ENCODE measurements at places on chromosomes 16 and 17. TPM values are rescaled to one million over a fixed set of nuclear protein-coding genes. Genes with fewer than 3 reads are reported as not detected.
A peak's percentile ranks its signal among the peaks of the same experiment; 100 is the strongest.

DNA sequence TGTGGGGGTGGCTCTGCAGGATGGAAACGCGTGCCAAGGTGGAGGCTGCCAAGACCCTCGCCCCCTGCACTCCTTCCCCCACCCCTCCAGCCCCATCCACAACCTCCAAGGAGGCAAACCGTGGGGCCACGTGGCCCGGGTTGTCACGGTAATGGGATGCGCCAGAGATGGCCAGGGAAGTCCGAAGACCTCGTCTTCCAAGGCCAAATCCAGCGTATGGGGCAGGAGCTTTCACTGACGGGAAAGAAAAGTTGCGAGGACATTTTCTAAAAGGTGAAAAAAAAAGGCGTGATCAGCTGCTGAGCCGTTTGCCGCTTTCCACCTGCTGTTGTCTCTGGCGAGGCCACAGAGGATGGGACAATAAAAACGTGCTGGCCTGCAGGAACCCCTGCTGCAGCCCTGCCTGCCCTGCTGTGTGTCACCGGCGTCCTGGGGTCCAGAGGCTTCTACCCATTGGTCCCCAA is 28.3 kb upstream of the GSE1 start:
- DNase-seq: no peak

The MARVELD3 gene
- 480 TPM for total RNA-seq

The SMTNL2 gene
- not detected for total RNA-seq

- no peak for DNase-seq
Observed at GRCh38 chr16:9906218-9906617, 276.0 kb downstream of the GRIN2A start.

- DNase-seq: no peak
Observed at GRCh38 chr17:20145567-20145966, 136.4 kb downstream of the SPECC1 start.

DNA sequence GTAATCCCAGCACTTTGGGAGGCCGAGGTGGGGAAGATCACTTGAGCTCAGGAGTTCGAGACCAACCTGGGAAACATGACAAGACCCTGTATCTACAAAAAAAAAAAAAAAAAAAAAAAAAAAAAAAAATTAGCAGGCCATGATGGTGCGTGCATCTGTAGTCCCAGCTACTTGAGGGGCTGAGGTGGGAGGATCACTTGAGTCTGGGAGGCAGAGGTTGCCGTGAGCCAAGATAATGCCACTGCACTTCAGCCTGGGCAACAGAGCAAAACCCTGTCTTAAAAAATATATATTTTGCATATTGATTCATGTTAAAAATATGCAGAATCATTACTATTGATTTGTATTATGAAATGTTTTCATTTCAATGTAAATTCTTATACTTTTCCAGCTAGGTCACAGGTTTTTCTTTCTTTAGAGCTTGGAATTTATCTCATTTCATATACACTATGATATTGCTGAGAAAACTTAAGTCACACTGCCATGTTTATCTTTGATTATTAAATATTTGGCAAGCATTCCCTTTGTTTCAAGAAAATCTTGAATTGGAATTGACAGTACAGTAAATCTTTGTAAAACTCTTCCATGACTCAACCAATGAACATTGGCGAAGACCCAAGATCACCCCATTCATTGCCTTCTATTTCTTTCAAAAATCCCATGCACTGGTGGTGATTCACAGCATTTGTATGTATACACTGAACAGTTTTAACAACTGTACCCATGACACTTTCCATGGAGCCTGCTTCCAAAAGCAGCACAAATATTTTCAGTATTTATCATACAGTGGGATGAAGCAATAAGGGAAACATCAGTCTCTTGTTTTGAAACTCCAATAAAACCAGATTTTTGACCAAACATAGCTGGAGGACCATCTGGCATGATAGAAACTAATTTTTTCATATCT is 83.5 kb upstream of the TNRC6A start:
- DNase-seq: no peak

DNA sequence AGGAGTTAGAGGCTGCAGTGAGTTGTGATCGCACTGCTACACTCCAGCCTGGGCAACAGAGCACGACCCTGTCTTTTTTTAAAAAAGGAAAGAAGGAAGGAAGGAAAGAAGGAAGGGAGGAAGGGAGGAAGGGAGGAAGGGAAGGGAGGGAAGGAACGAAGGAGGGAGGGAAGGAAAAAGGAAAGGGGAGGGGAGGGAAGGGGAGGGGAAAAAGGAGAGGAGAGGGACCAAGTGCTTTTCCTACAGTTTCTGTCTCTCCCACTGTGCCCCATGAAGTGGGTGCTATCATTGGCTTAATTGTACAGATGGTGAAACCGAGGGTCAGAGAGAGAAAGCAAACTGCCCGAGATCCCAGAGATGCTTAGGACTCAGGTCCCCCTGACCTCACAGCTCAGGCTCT is 57.6 kb downstream of the SOCS1 start:
- no peak for DNase-seq

The POLG2 gene
- total RNA-seq: 1.3 TPM

DNA sequence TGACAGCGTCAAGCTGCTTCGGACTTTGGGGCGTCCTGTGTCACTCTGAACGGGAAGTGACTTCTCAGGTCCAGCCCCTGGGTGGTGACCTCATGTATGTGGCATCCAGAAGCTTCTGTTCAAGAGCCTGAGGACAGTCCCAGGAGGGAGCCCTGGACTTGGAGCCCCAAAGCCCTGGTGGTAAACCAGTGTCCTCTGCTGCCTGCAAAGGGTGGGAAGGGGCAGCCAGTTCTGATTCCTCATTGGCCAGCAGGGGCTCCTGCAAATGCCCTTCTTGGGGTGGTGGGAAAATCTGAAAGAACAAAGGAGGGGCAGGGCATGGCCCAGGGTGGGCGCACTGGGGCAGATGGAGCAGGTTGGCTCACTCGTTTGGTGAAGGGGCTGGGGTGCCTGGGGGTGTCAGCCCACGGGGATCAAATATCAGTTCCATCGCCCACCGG is 1.6 kb downstream of the OSGIN1 start:
- DNase-seq: peak; percentile 56

The PSME3 gene
- total RNA-seq: 74.4 TPM

The CASKIN1 gene
- not detected for total RNA-seq

DNA sequence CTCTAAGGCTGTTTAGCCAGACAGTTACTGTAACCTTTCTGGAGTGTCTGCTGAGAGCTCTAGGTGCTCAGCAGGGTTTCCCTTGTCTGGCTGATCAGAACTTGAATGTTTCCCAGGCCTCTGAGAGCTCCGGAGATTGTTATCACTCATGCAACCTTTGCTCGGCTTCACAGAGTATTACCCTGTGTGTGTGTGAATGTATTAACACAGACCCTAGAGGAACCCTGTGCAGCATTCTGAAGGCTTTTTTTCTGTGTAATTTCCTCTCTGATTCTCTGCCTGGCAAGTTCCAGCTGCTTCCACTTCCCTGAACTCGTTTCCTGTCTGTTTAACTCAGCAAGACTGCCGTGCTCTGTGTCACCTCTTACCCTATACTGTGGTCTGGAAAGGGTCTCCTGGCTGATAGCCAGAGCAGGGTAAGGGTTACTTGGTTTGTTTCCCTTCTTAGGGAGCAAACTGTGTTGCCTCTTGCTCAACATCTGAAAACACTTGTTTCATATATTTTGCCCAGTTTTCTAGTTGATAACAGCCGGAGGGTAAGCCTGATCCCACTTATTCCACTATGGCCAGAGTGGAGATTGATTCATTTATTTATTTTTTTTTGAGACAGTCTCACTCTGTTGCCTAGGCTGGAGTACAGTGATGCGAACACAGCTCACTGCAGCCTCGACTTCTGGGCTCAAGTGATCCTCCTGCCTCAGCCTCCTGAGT is 21.7 kb downstream of the PRMT7 start:
- no peak for DNase-seq

The CLEC18A gene
- 1.3 TPM for total RNA-seq

- no peak for DNase-seq
Observed at GRCh38 chr17:42584880-42585279, 7.4 kb upstream of the PSMC3IP start.

The TAC4 gene
- not detected for total RNA-seq

GRCh38 chr17:17778308-17779014 is 58.3 kb downstream of the SREBF1 start:
- DNase-seq: peak; percentile 56

GRCh38 chr16:84489131-84489530 is 15.3 kb downstream of the MEAK7 start:
- DNase-seq: no peak

DNA sequence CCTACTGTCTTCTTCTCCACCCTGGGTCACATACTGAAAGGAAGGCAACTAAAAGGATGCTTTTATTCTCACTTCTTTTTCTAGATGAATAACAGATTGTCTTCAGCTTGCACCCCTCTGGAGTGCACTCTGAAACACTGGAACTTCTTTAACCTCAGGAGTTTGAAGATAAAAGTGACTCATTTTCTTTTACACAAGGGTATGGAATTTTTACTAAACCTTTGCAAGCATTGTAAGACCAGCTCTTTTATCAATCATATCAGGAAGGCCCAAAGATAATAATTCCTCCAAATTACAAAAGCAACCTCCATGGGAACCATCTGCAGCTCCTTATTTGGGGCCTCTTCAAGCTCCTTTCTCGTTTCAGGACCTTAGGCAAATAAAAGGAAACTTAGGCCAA is 193.5 kb upstream of the KIF2B start:
- no peak for DNase-seq

- DNase-seq: no peak
Observed at GRCh38 chr16:55698331-55698730, 42.5 kb downstream of the SLC6A2 start.

- no peak for DNase-seq
Observed at GRCh38 chr16:57723170-57723569, 12.4 kb upstream of the KATNB1 start.

- DNase-seq: no peak
Observed at GRCh38 chr16:71555230-71555891, 21.5 kb downstream of the TAT start.

- peak; percentile 63 for DNase-seq
Observed at GRCh38 chr17:68011199-68011665, 15.0 kb upstream of the C17orf58 start.

The KRTAP2-3 gene
- total RNA-seq: not detected

- no peak for DNase-seq
Observed at GRCh38 chr17:69506489-69506888, 92.0 kb downstream of the MAP2K6 start.

GRCh38 chr16:51148678-51149228 is 2.3 kb downstream of the SALL1 start:
- DNase-seq: no peak

GRCh38 chr16:71762186-71762585 is 37.7 kb upstream of the PHLPP2 start:
- no peak for DNase-seq

DNA sequence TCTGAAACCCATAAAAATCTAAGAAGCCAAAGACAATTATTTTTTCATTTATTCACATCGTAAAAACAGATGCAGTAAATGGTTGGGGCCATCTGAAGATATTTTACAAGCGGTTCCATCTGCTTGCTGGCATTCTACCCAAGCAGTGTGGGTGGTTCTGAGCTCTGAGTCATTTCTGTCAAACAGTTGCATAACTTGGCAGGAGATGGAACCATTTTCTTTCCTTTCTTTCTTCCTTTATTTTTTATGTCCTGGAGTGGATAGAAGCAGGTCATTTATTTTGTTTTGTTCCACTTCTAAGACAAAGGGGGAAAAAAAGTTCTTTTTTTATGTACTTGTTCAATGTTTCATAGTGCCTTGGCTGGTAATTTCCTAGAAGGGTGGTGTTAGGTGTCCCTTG is 1151.9 kb upstream of the GOT2 start:
- peak; percentile 79 for DNase-seq

GRCh38 chr17:12729086-12729485 is 60.2 kb upstream of the ARHGAP44 start:
- no peak for DNase-seq

DNA sequence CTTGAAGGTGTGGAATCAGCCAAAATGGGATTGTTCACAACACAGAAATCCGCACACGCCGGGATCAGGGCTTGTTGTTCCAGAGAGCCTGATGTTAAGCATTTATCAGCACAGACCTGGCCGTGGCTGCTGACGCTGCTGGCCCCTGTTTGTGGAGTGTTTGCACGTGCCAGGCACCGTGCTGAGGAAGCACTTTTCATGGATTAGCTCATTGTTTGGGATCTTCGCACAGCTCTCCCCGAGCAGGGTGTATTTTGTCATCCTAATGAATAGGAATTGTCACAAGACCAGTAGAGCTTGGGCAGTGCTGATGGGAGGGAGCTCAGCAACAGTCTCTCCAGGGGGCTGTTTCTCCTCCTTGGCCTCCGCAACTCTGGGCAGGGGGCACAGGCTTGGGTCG is 160.4 kb upstream of the PLCG2 start:
- DNase-seq: peak; percentile 86

The MBTD1 gene
- total RNA-seq: 56.7 TPM

DNA sequence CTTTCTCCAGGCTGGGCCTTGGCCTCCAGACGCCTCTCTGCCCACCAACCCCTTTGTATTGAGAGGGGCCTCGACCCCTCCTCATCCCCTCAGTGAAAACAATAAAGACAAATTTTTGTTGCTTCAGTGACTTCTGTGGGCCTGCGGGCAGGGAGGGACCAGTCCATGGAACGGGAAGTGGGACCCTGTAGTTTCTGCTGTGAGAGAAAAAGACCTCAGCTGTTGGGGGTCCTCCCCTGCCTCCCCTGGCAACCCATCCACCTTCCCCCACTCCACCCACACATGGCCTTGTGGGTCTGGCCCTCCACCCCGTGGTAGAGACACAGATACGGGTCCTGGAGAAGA is 3.5 kb downstream of the PPY start:
- DNase-seq: no peak

The CA5A gene
- total RNA-seq: not detected

The GRIN2A gene
- 1.2 TPM for total RNA-seq

The TBC1D10B gene
- total RNA-seq: 33.2 TPM

The KRT20 gene
- not detected for total RNA-seq

- peak; percentile 44 for DNase-seq
Observed at GRCh38 chr17:77373299-77374169, 232.8 kb downstream of the SEC14L1 start.

DNA sequence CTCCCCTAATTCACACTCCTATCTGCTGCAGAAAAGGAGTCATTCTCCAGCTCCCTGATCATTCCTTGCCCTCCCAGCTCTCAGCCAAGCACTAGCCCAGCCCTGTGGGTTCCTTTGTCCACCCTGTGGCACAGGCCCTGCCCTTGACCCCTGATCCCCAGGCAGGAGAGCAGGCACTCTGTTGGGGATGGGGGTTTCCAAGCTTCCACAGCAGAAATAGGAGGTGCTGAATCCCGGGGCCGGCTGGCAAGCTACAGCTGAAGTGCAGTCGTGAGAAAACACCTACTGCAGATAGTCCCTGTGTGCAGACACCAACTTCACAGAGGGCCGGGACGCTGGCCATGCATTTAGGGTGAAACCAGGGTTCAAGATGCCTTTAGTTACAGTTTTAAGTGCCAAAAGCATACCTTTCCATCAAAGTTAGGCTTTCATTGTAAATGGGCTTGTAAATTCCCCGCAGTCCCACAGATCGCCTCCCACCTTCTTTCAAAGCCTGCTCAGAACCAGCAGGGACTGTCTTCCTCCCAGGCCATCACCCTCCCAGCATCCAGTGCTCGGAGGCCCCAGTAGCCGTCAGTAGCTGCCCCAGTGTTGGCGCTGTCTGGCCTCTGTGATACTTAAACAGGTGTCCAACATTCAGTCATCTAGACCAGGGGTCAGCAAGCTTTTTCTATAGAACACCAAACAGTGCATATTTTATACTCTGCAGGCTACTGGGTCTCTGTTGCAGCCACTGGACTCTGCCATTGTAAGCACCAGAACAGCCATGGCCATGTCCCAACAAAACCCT is 10.6 kb downstream of the CPSF4L start:
- DNase-seq: no peak

The TEX19 gene
- total RNA-seq: not detected

The TBC1D3E gene
- 3.5 TPM for total RNA-seq

The MAP2K6 gene
- total RNA-seq: 25.5 TPM

The CDC6 gene
- total RNA-seq: 1.7 TPM

GRCh38 chr17:76036497-76037261 is 9.6 kb upstream of the EVPL start:
- peak; percentile 79 for DNase-seq
